Brain (organoid and tissue), 16 donors: ENCODE measurements at places on chromosomes 4 and X.
A peak's percentile ranks its signal among the peaks of the same experiment; 100 is the strongest.

- no peak for DNase-seq
These were observed 97.1 kb downstream of the NFKB1 start for GRCh38 chr4:102598086-102598761.

GRCh38 chr4:153661215-153661822, 22.8 kb upstream of the TLR2 start:
- DNase-seq = no peak

DNA sequence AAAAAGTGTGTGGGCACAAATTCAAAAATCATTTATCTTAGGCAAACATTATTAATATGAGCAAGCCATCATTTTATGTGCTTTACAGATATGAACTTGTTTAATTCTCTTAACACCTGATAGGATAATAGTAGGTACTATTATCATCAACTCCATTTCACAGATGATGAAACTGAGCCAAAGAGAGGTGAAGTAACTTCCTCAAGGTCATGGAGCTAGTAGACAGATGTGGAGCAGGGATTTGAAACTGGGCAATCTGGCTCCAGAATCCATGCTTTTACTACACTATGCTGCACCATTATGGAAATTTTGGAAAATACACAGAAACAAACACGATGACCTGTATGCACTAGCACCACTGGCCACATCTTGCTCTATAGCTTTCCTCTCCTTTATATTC, 1.0 kb upstream of the PIN4 start:
- no peak for DNase-seq

DNA sequence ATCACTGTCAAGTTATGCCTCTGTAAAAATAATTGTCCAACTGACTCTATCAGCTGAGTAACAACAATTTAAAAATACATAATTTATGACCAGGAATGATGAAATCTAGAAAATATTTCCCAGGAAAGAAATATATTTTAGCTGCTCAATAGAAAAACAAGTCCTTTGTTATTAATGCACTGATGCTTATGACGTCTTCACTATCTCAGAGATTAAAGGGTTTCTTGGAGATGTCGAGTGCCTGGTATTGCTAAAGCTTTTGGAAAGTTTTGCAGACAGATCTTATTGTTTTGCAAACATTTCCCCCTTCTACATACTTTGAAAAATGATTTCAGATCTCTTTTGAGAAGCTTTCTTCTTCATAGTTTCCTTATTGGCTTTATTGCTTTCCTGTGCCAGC, 154.6 kb upstream of the RPS6KA3 start:
- DNase-seq = no peak

- DNase-seq = no peak
These were observed 19.8 kb downstream of the KLHL34 start for GRCh38 chrX:21638311-21638710.

- DNase-seq = no peak
These were observed 75.4 kb upstream of the PACRGL start for GRCh38 chr4:20624793-20625374.

DNA sequence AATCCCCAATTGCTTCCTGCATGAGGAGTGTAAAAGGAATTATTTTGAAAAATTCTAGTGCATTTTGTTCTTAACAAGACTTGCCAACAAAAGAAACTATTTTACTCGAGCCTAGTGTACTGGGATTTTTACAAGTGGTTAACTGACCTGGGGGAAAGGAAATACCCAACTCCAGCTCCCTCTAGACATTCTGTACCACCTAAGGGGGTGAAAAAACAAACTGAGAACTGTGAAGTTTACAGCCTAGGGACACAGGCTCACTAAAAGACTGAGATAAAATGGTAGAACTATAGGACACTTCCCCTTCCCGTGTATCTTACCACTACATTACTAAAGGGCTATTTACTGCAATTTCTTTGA, 2.6 kb upstream of the ADH5 start:
- no peak for DNase-seq

DNA sequence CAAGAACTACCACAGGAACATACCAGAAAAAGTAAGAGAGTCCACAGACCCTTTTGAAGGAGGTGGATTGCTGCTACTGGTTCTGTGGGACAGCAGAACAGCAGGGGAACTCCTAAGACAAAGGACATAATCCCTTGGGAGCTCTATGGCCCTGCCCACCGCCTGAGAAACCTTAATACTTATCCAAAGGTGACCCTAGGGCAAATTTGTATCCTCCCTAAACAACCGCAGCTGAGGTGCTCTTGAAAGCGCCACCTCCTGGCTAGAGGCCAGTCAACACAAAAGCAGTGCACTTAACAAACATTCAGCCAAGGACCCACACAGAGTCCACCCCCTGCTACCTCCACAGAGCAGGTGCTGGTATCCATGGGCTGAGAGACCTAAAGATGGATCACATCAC, 136.8 kb downstream of the ADAM29 start:
- no peak for DNase-seq

DNA sequence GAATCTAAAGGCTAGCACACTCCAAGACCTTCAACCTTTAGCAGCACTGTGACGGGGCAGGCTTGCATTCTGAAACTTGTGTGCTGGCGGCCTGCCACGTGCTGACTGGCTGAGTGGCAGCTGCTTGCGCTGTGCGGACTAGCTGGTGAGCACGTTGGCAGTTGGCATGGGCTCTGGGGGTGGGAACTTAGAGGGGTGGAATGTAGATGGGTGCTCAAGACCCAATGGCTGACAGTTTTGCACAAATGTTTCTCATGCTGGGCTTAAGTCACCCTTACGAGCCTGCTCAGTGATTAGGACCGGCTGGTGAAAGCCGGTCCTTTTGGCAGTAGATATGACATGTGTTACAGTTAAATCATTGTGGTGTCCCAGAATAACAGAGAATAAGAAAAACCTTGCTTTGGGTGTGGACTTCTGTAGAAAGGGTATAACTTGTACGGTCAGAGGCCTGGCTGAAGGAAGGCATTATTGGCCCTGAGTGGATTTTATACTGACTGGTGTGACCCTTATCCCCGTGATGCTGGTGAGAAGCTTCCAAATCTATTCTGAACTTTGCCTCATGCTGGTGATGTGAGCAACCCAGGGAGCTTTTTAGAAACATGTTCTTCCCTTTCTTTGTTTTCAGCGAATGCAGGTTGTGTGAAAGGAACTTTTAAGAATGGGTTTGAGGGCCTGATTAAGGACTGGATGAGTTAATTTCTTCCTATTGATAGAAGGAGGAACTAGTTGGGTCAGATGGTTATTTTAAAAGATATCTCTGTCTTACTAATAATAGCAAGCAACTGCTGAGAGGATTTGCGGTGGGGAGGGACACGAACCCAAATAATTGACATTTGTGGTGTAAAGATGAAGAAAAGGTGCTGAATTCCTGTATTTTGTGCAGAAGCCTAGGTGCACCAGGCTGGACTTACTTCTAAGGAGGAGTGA, 107.4 kb upstream of the SLC4A4 start:
- DNase-seq = peak; percentile 66

DNA sequence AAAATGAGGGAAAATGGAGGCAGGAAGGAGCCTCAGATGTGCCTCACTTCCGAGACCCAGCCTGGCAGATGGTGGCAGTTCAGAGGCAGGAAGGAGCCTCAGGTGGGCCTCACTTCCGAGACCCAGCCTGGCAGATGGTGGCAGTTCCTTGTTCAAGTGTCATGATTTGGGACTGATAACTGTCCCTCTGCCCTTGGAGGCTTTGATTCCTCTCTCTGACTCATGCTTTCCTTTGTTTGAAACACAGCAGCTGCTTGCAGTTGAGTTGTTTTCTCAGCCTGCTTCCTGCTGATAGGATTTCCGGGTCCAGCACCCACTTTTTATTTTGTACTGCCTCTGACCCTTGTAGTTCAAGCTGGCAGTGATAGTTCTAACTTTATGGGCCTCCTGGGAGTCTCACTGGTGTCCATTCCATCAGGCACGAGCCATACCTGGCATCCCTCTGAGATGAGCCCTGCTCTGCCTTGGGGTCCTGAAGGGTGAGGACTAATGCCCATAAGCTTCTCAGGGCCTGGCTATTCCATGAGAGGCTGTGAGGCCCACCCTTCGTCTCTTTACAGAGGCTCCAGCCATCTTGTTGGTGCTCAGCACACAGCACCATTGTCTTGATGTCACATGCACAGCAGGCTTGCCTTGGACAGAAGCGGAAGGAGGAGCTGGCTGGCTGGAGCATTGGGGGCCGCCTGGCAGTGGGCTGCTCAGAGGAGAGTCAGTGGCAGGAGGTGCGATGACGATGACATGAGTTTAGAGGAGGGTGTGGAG, 13.0 kb downstream of the RGS12 start:
- DNase-seq = peak; percentile 58

DNA sequence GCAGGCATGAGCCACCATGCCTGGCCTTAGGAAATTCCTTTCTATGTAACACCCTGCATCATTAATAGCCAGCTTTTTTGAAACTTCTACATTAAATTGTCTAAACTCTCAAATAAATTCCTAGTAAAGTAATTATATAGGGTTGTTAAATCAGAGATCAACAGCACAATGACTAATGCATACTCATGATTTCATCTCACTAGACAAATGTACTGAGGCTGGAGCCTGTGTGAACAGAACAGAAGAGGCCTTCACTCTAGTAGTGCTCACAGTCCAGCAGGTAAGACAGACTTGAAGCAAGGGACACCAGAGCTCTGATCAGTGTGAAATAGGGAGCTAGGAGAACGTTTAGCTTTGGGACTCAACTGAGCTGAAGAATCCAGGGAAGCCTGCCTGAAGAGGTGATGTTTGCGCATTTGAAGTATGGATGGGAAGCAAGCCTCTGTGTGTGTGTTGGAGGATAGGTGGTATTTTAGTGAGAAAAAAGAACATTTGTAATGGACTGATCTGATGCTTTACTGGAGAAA, 3.9 kb downstream of the ZFP42 start:
- DNase-seq = no peak
